HCT116 (cell line): ENCODE measurements at places on chromosomes 1 and 21.

DNA sequence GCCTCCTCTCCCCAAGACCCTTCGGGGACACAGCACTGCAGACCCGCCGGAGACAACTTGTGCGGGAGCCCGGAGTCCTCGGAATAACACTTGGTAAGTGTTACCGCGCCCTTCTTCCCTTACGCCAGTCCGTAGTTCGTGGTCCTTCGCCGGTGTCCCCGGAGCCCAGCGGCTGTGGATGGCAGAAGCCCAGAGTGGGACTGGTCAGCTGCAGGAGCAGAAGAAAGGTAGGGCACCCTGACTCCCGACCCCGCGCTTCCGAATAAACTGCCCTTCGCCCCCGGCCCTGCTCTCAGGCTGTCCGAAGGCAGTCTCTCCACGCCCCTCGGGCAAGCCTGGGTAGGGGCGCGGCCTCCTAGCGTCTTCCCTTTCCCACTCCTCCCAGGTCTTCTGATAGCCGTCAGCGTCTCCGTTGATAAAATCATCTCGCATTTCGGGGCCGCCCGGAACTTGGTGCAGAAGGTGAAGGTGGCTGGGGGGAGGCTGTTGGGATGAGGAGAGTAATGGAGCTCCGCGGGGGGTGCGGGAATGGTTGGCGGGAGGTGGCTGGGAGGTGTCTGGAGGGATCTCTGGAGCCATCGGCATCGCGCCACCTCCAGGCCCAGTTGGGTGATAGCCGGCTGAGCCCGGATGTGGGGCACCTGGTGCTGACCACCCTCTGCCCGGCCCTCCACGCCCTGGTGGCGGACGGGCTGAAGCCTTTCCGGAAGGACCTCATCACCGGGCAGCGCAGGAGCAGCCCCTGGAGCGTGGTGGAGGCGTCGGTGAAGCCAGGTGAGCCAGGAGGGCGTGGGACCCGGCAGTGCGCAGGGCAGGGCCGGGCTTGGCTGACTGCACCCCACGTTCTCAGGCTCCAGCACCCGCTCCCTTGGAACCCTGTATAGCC is 4.3 kb downstream of the RUSC1 start:
- peak; percentile 44 for DNase-seq

GRCh38 chr1:50265790-50266314 is 157.1 kb downstream of the ELAVL4 start:
- DNase-seq: no peak

GRCh38 chr21:34603002-34603709 is 11.8 kb downstream of the RCAN1 start:
- DNase-seq: no peak

GRCh38 chr1:228850141-228851100 is 115.1 kb downstream of the RHOU start:
- DNase-seq: no peak

- no peak for DNase-seq
These were observed 299.8 kb downstream of the MATN1 start for GRCh38 chr1:30423570-30423969.

DNA sequence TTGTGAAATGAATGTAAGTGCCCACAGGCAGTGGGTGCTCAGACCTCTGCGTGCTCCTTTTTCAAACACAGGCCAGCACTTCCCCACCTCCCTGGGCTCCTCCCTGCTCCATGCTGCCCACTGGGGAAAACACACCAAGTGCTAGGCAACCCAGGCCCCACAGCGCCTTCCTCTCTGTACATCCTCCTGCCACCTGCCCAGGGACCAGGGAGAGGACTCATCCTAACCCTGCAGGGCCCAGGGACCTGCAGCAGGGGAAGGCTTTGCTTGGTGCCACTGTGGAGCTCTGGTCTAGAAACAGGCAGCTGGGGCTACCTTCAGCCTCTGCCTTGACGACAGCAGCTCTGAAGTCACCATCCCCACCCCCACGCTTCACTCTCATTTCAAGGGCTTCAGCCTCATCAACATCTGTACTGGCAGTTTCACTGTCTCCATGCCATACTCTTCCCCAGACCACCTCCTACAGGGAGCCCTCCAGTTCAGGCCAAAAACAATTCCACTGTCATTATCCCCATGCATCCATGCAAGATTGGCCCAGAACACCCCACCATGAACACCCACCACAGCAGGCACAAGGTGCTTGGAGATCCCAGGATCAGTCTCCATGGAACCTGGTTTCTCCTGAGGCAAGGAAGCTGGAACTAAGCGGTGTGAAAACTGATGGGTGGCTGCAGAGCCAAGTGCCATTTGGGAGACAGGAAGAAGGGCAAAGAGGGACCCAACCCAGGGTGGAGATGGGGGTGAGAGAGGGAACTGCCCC is 1.1 kb downstream of the IGSF8 start:
- DNase-seq: no peak

DNA sequence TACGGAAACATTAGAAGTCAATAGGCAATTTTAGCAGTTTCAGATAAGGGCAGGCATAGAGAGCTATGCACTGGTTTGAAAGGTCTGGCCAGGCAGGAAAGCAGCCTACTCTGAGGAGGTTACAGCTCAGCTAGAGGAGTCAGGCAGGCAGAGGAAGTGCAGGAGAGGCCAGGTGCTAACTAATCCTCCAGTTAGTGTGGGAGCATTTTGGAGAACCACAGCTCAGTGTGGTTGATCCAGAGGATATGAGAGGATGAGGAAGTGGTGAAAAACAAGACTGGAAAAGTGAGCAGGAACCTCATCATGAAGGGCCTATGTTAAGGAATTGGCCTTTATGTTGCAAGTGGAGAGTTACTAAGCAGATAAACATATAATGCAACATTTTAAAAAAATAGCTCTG is 282.4 kb upstream of the SGIP1 start:
- no peak for DNase-seq

DNA sequence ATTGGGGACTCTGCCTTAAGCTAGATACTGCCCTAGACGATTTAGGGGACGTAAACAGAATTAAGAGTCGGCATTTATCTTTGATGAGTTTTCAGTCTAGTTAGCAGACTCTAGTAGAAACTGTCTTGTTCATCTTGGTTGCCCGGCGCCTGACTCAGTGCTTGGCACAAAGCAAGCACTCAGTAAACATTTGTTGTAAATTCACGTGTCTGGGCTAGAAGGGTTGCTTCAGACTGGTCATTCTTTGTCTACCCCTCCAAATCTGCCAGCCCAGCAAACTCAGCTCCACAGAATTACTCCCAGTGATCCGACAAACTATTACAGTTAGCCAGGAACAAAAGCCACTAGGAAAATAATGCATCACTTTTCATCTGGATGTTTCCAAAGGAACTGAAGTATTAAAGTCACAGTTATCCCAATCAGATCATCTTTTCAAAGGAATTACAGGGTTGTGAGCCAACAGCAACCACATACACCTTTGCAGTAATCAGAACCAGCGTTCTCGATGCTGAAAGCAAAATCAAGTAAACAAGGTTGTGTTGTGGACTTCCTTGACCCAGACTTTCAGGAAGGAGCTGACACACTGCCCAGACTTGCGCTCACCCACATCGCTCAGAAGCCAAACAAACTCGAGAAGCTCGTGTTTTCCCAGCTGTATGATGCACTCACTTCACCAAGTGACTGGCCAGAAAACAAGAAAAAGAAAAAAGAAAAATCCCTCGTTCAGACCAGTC is 66.5 kb upstream of the GADD45A start:
- DNase-seq: no peak

DNA sequence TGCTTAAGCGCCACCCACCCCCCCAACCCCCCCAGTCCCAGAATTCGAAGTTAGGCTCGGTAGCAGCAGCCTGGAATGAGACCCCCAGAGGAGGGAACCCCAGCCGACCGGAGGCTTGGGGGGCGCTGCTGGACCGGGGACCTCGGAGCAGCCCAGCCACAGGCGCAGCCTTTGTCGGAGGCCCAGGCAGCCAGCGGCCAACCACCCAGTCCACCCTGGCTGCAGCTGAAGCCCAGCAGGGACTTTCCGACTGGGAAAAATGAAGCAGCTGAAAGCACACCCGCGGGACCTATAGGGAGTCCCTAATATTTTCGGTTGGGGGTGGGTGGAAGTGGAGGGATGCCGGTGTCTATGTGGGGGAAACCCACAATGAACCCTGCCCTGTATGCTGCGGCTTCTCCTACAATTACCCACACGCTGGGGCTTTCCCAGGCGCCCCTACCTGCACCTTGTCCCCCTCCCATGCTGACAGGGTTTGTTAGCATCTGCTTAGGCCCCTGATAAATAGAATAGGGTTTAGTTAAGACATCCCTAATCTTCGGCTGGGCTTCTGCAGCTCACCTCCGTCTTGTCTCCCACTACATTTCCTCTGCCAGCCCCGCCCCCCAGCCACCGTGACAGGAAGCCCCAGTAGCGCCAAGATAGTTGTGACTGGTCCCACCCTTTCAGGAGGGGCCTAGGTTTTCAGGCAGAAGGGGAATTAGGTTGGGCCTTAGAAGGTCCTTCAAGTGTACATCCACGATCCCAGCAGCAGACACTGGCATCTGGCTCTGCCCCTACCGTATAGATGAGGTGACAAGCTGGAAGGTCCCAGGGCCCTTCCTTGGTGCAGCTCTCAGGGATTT is 838 bp downstream of the CCDC28B start:
- no peak for DNase-seq

DNA sequence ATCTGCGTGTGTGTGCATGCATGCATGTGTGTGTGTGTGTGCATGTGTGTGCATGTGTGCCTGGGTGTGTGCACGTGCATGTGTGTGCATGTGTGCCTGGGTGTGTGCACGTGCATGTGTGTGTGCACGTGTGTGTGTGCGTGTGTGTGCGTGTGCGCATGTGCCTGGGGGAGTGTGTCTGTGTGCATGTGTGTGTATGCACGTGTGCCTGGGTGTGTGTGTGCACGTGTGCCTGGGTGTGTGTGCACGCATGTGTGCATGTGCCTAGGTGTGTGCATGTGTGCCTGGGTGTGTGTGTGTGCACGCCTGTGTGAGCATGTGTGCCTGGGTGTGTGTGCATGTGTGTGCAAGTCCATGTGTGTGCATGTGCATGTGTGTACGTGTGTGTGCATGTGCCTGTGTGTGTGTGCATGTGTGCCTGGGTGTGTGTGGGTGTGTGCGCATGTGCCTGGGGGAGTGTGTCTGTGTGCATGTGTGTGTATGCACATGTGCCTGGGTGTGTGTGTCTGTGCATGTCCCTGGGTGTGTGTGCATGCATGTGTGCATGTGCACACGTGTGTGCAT is 29.3 kb upstream of the COL6A2 start:
- DNase-seq: no peak

DNA sequence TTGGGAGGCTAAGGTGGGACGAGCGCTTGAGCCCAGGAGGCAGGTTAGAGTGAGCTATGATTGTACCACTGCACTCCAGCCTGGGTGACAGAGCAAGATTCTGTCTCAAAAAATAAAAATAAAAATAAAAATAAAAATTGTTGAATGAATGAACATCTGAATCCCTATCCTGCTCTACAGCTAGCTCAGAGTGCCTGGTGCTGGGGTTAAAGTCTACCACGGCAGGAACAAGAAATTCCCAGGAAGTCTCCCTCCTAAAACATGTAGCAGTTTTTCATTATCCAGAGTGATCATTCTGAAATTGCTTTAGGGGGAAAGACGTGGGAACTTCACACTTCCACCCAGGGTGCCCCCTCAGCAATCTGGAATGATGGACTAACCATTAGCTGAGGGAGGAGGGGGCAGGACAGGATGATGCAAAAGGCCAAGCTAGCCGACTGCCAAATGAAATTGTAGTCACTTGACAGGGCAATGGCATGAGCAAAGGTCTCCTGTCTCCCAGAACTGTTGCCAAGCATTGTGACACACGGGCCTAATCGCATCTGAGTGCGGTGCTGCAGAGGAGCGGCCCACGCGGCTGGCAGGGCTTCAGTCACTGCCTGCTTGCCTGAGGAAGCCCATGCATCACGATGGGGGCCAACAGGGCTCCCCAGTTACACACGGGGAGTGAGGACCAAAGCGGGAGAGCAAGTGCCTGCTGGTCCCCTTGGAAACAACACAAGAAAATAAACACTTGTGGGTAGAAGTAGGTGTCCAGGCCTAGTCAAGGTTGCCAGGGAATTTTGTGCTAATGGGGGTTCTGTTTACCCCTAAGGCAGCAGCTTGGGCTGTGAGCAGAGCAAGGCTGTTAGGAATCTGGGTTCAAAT is 85.7 kb downstream of the NENF start:
- DNase-seq: no peak

DNA sequence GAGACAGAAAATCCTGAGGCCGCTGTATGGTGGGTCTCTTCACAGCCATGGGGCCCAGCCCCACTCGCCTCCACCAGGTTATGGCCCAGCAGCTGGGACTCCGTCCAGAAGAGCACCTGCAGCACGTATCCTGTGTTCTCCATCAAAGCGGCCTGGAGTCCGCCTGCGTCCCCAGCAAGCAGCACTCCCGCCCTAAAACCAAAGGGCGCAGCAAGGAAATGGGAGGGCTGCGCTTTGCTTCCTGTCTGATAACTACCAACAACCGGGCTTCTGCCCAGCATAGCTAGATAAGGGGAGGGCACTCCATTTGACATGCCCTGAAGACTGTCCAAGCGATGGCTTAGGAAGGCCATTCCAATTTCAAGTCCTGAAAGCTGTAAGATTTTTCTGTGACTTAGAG is 119.9 kb downstream of the KCNJ15 start:
- no peak for DNase-seq

DNA sequence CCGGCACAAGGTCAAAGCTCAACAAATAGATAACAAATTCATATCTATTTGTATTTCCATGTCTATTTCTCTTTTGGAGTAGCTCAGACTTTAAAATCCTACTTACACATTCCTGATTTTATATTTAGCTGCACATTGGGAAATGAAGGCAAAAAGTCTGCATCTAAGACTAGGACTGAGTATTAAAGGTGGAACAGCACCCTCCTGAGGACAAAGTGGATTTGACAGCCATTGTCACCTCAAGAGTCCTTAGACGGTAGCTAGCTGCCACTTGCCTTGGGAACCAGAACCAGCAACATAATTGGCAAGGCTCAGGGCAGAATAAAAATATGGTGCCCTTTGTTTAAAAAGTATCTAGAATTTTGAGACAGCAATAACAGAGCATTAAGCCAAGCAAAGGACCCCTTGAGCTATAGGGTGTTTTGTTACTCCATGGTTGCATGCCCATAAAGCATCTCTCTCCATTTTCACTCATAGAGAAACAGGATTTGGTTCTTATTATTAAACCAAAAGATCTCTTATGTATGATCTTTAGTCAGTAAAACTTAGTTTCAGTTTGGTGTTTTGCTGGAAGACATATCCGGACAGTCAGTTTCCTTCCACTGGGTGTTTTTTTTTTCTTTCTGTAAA is 30.0 kb upstream of the SGIP1 start:
- DNase-seq: peak; percentile 68

GRCh38 chr1:45867697-45868348 is 64.4 kb downstream of the MAST2 start:
- DNase-seq: no peak

DNA sequence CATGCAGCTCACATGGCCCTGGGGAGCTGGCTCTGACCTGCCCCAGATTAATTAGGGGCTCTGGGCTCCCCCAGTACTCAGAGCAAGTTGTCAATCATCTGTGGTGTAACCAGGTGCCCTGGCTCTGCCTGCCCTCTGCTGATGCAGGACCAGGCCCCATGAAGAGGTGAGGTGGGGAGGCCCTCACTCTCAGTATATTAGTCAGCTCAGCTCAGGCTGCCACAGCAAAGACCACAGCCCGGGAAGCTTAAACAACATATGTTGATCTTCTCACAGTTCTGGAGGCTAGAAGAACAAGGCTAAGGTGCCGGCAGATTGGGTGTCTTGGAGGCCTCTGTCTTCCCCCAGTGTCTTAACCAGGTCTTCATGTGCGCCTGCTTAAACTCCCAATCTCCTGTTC is 66.5 kb downstream of the FCRL5 start:
- no peak for DNase-seq
